Activated CD8-positive, alpha-beta memory T cell treated with anti-CD3 and anti-CD28 coated beads for 1 hour (primary cell): ENCODE measurements at places on chromosomes 5 and 9.
A peak's percentile ranks its signal among the peaks of the same experiment; 100 is the strongest.

GRCh38 chr9:470552-471194 is 256.0 kb downstream of the DOCK8 start:
- no peak for DNase-seq

GRCh38 chr5:136427426-136427825 is 62.1 kb upstream of the TRPC7 start:
- DNase-seq: no peak

GRCh38 chr5:378976-379742 is 57.6 kb downstream of the AHRR start:
- no peak for DNase-seq

GRCh38 chr9:27280860-27281259 is 16.1 kb downstream of the EQTN start:
- no peak for DNase-seq

- no peak for DNase-seq
These were observed 158.1 kb downstream of the SLC24A2 start for GRCh38 chr9:19630760-19631159.

DNA sequence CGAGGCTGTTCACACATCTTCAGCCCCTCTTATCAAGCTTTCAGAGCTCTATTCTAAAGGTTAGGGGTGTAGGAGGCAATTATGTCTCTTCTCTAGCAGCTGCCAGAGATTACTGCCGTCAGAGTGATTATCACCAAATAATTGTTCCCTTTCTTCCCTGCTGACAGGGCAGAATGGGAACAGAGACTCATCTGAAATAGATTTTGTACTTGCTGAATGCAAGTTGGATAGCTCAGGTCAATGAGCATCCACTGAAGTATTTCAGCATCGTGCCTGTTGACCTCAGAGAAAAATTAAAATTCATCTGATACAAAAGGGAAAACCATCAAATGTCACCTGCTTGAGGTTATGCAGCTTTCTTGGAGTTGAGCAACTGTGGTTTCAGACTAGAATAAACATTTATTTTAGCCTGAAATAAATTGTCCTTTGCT is 213.7 kb upstream of the MAP3K1 start:
- DNase-seq: no peak

DNA sequence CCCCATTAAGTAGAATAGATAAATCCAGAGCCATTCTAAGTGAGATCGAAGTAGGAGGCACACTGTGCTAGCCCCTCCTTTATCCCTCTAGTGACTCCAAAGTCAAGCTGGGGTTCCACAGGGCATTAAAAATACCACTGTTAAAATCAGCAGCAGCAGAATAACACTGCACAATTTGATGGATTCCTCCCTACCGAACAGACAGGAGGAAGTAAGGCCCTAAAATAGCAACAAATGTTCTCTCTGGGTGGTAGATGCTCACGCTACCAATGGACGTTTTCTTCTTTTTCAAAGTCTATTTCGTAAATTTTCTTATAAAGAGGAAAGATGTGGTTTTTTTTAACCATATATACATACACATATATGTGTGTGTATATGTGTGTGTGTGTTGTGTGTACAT is 54.4 kb downstream of the FBXW11 start:
- no peak for DNase-seq

GRCh38 chr9:13707612-13708576 is 428.4 kb upstream of the MPDZ start:
- no peak for DNase-seq

- DNase-seq: no peak
These were observed 3.1 kb downstream of the IER5L start for GRCh38 chr9:129174724-129175514.

DNA sequence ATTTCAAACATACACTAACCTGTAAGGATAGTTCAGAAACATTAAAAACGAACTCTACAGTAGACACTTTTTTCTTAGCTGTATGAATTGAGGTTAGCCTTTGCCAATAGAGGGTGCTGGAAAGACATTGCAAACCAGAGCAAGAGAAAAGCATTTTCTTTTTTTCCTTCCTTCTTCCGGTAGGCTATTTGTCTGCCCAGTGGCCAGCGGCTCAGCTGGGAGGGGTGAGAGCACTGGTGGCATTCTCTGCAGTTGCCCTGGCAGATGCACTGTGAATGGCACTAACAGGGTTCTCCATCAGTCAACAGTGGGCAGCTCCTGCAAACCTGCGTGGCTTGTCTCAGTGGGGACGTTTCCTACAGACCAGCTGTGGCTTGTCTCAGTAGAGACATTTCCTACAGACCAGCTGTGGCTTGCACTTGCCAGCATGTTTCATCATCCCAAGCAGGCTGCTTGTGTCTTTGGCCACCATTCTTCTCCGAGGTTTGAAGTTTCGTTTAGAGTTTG is 984.5 kb upstream of the CDH18 start:
- no peak for DNase-seq

GRCh38 chr5:56053363-56053762 is 58.6 kb upstream of the IL6ST start:
- DNase-seq: no peak

GRCh38 chr5:34660444-34660843 is 4.3 kb downstream of the RAI14 start:
- no peak for DNase-seq

GRCh38 chr5:8676695-8677094 is 807.7 kb downstream of the MTRR start:
- DNase-seq: no peak

DNA sequence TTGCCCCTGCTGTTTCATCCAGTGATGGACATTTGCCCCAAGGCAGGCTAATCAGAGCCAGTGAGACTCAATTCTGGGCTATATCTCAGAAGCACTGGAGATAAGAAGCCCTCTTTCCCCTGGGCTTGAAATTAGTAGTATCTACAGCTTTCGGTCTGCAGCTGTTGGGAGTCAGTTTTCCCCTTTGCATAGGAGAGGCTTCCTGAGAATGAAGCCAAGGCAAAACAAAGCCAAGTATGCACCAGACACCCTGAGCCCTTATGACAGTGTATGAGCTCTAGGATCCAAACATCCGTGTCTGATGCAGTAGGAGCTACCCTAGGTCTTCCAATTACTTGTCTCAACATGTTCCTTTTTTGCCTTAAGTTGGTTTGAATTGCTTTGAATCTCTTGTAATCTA is 79.2 kb upstream of the PANK3 start:
- DNase-seq: no peak

GRCh38 chr9:130703501-130703900 is 9.9 kb downstream of the EXOSC2 start:
- no peak for DNase-seq

GRCh38 chr5:56314529-56314928 is 81.4 kb upstream of the ANKRD55 start:
- no peak for DNase-seq

- DNase-seq: no peak
These were observed 693 bp downstream of the DPYSL3 start for GRCh38 chr5:147509041-147509709.

DNA sequence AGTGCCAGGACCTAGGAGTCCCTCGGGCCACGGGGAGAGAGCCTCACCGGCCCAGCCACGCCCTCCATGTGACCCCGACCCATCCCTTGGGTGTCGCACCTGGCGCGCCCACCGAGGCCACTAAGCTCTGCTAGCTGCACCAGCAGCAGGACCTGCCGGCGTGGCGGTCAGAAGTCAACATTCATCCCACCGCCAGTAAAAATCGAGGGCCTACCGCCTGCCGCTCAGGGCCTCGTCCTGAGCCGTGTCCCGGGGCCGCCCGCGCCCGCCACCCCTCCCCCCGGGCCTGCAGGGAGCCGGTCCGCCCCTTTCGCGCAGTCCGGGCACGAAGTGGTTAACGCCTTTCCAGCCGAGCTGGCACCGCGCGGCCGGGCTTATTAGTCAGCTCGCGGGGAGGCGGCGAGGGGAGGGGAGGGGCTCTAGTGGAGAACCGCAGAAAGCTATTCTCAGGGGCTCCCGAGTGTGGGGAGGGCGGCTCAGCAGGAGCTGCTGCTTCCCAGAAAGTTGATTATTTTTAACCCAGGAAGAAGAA is 124.4 kb downstream of the C9orf50 start:
- peak; percentile 77 for DNase-seq

- DNase-seq: no peak
These were observed 7.4 kb downstream of the GZMK start for GRCh38 chr5:55031492-55031891.

DNA sequence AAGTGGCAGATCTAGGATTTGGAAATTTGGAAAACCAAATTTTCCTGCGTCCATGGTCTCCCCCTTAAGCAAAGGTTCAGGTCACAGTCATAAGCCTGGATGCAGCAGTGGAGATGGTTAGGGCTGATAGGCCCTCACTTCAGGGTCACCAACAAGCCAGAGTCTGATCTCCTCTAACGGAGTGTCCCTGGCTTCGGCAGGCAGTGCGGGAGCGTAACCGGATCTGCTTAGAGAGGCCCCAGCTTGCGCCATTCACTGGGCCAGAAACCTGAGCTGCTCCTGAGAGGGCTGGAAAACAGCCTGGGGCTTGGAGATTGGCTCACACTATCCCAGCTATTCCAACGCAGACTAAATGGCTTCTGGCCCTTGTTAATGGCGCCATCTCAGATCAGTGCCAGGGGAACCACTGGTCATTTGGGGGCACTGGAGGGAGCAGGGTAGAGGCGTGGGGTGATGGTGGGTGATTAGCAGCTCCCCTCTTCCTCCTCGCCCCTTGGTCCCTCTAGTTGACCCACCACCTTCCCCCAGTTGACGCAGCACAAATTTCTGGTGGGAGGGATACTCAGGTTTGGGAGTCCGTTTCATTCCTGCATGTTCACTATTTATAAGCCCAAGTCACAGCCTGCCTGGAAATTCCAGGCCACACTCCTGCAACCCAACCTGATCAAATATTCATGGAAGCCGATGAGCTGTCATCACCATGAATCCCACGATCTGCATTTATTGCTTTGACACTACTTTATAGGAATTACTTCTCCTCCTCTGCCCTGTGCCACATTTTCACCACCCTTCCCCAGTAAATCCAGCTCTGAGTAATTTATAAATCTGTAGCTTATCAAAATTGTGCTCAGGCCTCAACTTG is 134.6 kb upstream of the CPEB4 start:
- DNase-seq: no peak

DNA sequence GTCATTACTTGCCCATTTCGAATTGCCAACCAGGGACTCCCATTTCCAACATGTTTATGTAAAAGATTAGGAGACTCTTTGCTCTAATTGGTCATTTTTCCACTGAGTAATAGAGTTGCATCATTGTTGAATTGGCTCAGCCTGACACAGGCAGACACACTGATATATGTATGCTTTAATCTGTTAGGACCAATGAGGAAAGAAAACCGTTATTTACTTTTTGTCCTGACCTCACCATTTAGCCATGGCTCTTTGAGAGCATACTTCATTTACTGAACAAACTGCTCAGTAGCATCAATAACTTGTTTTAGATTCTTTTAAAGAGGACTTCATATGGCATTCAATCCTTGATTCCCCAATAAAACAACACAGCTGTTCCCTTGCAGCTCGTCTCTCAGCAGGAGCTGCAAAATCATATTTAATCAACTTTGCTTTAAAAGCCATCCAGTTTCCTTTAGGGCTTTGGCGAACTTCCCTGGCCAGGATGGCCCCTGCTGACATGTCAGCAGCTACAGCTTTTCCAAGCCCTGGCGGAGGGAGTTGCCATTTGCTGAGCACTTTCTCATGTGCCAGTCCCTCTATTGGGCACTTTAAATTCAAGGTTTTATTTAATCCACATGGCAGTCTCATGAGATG is 251.5 kb upstream of the TNC start:
- DNase-seq: no peak

DNA sequence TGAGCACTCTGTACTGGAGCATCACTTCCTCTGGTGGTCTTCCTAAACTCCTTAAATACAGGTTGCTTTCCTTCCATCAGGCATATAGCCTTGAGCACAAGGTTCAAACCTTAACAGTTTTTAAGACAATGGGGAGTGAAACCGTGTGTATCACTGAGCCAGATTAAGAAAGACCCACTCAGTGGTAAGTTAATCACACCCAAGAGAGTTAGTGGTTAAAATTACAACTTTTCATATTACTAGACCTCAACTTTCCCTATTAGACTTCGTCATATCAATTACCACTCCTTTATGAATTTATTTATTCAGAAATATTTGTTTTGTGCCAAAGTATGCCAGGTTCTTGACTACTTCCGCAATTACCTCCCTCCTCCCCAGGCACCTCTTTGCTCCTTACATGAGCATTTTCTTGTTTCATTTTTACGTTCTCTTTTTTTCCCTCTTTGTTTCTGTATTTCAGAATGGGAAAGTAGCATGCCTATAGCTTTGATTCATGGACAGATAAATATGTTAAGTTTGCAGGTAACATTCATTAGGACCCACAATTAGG is 351.0 kb downstream of the KIAA0825 start:
- no peak for DNase-seq

- peak; percentile 29 for DNase-seq
These were observed 800 bp upstream of the AP3B1 start for GRCh38 chr5:78295035-78295961.

GRCh38 chr9:15249042-15249818 is 57.8 kb downstream of the TTC39B start:
- no peak for DNase-seq

- no peak for DNase-seq
These were observed 24.5 kb upstream of the GFPT2 start for GRCh38 chr5:180377556-180378197.

GRCh38 chr9:93601666-93602065 is 25.3 kb downstream of the PHF2 start:
- no peak for DNase-seq

- no peak for DNase-seq
These were observed 2.2 kb upstream of the TMEM210 start for GRCh38 chr9:137173796-137174664.

DNA sequence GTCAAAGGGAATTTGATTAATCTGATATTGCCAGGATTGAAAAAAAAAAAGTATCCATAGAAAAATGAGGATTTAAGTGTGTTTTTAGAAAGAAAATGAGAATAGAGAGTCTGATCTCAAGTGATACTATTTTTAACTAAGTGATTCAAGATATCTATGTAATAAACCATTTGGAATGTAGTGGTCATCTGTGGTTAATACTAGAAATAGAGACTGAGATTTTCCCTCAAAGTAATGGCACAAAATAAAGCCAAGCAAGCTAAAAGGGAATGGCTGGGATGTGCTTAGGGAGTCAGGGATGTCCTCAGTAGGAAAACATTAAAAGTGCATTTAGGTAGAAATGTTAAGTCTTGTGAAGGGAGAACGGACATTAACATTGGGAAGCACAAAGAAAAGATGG is 90.6 kb downstream of the FBXO4 start:
- DNase-seq: no peak

DNA sequence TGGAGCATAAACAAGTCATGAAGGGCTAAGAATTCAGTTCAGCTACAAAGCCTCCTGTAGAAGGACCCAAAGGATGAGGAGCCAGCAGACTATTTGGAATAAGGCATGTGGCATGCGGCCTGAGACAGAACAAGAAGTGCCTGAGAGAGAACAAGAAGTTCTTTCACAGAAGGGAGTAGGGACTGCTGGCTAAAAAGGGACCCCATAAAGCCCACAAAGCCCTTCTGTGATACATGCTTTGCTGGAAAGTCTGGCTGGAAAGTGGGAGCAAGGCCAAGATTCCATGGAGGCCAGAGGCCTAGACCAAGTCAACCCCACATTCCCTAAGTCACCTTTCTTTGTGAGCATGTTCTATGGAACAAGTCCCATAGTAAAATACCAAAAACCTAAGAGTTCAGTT is 35.9 kb upstream of the UBAP2 start:
- no peak for DNase-seq

- no peak for DNase-seq
These were observed 23.6 kb downstream of the UBAP2 start for GRCh38 chr9:34025062-34025461.

- no peak for DNase-seq
These were observed 154.0 kb downstream of the WDR70 start for GRCh38 chr5:37532976-37533740.

GRCh38 chr5:137666461-137666850 is 69.4 kb downstream of the KLHL3 start:
- DNase-seq: no peak

GRCh38 chr5:141338538-141339306 is at the start of gene PCDHGA2:
TSS of gene PCDHGA2 (plus strand) at chr5:141338760.
- DNase-seq: no peak
